ENCODE measurements at places on chromosomes 3 and 15.

DNA sequence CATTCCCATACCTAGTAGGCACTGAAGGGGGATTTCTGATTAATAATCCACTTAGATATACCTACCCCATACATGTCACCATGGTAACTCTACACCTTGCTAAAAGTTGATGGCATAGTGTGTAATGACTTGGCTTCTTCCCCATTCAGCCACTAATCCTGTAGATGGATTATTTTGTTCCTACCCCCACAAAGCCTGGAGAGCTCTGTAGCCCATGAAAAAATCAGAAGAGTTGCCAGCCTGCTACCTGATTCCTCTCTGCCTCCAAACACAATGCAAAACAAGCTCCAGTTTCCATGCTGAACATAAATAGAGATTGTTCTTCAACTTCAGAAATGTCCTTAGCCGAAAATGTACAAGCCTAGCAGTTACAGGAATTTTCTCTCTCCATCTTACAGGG, 98.9 kb upstream of the PFN2 start:
- DNase-seq: no peak

GRCh38 chr3:151395806-151396205, 11.3 kb upstream of the P2RY12 start:
- DNase-seq: no peak

- DNase-seq: no peak
Measured at GRCh38 chr3:10504171-10505049, 976 bp downstream of the ATP2B2 start.

- no peak for DNase-seq
Measured at GRCh38 chr3:189555558-189555881, 75.7 kb upstream of the TP63 start.

DNA sequence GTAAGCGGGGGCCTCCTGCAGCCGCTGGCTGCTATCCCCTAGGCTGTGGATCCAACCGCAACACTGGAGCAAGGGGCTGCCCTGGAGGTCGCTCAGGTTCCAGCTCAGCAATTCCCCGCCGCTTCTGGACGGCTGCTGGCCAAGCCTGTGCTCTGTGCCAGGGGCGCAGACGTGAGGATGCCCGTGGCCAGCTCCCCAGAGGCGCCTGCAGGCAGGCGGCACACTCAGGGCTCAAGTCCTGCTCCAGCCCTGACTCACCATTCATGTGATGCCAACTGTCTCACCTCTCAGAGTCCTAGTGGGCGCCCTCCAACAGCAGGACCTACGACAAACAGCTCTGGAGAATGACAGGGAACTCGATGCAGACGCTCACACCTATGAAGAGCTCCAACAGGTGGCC, 31.6 kb downstream of the KLHL25 start:
- no peak for DNase-seq
